Activated CD4-positive, alpha-beta T cell treated with anti-CD3 and anti-CD28 coated beads for 24 hours (primary cell): ENCODE measurements at places on chromosomes 13 and 19.

DNA sequence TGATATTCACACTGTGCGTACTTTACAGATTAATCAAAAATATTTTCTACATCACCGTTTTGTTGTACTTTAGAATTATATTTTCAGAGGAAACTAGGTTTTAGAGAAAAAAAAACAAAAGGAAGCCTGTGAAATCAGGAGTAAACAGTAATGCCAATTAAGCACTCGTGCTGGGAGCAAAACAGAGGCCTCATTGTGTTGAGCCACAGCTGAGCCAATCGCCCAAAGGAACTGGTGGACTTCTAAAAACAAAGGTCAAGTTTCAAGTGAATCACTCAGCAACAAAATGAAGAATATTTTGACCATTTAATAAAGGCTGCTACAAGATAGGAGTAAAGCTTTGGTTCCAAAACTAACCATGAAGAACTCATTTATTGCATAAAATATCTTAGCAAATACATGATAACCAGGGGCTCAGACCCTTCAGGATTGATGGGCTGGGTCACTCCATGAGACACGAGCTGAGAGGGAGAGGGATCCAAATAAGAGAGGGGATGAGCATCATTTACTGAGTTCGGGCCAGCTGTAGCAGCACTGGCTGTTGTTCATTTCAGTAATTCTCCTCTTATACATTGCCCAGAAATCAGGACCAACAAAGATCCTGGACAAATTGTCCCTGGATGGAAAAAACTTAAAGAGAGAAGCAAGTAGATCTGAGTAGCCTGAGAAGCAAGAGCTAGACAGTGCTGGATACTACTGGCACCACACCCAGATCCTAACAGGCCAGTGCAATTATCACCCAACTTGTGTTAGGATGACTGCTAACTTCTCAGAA is 8.3 kb upstream of the NALCN start:
- DNase-seq: no peak

- no peak for DNase-seq
Measured at GRCh38 chr13:50740052-50740741, 103.3 kb downstream of the DLEU7 start.

GRCh38 chr19:42121656-42122069 is 10.6 kb downstream of the POU2F2 start:
- peak; percentile 77 for DNase-seq

DNA sequence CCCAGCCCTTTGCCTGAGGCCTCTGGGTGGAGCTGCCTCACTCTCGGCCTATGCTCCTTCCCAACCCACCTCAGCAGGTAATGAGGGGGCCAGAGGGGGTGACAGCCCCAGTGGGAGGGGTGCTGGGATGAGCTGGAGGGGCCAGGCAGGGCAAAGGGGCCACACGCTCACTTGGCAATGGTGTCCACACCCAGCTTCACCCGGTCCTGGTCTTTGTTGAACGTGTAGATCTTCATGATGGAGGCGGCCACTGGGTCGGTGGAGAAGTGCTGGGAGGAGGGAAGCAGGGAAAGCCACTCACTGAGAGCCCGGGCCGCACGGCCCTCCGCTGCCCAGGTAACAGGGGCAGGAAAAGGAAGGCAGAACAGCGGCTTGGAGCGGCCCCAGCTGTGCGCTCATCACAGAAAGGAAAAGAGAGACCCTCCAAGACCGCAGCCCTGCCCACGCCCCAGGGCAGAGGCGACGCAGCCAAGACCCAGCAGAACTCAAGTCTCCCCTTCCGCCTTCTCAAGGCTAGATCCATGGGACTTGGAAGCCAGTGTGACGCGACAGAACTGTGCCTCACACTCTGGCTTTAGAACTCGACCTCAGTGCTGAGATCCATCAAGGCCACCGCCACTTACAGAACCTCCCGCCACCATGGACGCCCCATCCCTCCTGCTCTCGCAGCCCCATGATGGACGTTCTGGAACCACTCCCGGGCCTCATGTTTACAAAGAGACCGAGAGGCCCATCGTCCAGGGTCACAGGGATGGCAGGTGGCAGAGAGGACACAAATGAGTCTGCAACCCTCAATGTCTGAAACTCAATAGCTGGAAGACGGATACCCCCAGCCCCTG is 9.2 kb downstream of the UBXN6 start:
- no peak for DNase-seq

DNA sequence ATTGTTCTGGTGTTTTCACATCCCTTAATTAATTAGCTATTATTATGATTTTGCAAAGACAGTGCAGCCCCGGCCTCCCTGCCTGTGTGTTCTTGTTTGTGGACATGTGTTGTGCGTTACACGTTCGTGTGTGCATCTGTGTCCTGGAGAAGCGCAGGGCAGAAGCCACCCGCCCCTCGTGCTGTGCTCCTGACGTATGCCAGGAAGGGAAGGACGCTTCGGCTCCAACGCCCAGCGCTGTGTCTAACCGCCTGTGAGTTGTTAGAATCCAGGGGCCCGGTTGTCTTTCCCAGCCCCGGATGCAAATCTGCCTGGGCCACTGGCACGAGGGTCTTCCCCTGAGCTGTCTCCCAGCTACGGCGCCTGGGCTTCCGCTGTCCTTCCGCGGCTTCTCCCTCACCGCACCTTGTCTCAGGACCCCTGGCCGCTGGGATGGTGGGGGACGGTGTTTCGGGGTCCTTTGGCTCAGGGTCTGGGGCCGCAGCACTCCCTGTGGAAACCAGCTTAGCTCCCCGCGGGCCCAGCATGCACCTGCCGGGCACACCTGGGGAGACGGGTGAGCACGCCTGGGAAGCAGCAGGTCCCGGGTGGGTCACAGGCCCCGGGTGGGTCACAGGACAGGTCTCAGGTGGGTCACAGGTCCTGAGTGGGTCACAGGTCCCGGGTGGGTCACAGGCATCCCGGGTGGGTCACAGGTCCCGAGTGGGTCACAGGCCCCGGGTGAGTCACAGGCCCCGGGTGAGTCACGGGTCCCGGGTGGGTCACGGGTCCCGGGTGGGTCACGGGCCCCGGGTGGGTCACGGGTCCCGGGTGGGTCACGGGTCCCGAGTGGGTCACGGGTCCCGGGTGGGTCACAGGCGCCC is 51.5 kb downstream of the GAS6 start:
- DNase-seq: no peak

GRCh38 chr13:94711561-94712286 is 621 bp downstream of the SOX21 start:
- DNase-seq: no peak

DNA sequence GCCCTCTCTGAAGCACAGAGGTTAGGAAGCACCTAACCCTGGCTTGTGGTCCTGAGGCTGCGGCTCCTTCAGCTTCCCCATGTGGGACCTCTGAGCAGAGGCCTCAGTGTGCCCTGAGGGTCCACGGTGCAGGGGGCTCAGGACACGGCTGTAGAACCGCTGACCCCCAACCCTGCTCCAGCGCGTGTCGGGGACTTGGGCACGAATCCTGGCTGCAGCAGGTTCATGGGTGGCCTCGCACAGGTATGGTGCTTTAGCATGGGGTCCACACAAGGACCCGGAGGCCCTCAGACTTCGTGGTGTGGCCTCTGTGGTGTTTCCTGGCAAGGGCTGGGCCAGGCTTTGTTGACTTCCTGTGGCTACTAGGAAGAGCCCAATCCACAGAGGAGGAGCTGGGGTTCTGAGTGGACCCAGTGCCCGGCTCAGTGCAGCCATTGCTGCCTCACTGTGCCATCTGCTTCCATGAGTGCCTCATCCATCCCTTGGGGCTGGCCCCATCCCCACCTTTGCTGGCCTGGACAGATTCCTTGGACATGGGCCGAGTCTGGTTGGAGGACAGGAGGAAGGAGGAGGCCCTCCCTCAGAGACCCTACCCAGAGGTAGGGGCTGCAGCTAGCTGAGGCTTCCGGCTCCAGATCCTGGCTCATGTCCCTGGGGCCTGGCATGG is 24.5 kb downstream of the ZBTB7A start:
- no peak for DNase-seq

DNA sequence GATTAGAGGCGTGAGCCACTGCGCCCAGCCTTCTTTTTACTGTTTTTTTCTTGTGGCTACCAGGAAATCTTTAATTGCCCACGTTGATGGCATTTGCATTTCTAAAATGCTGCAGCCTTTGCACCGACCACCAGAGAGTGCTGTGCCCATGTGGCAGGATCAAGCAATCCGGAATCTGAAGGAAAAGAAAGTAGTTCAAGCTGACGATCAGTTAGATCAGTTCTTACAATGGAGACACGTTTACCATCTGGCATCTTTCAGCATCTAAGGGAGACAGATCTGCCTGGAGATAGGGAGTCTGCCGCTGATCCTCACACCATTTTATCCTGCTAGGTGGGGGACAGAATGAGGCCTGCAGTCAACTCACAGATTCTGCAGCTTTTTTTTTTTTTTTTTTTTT is 19.9 kb downstream of the TINCR start:
- no peak for DNase-seq

GRCh38 chr19:55372316-55373081 is 2.2 kb upstream of the IL11 start:
- no peak for DNase-seq

DNA sequence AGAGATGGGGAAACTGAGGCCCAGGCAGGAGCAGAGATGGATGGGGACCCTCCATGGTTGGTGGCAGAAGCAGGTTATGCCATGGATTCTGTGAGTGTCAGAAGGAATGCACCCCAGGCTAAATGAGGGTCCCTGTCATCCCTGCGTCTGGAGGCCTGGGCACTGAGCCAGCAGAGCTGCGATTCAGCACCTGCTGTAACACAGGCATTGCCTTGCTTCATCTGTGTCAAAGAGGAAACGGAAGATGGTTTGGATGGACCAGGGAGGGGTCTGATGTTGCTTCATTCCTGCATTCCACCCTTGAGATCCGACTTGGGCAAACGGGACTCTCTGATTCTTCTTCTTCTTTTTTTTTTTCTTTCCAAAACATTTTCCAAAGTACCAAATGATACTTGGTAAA is 1.2 kb downstream of the C5AR1 start:
- DNase-seq: no peak

DNA sequence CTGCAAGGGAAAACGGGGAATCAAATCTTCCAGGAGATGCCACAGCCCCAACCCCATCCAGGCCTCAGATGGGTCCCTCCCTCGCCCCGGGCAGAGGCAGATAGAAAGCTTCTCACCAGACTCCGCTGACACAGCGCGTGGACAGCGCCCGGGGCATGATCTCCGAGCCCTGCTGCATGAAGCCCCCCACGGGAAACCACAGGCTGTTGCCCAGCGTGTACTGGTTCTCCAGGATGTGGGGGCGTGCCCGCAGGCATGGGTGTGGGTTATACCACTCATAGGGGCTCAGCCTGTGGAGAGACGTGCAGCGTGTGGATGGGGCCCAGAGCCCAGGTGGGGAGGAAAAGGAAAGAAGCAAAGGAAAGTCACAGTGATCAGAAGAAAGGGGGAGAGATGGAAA is 27.2 kb upstream of the ATP1A3 start:
- no peak for DNase-seq

GRCh38 chr13:20101467-20102316 is 59.2 kb downstream of the GJA3 start:
- DNase-seq: no peak

DNA sequence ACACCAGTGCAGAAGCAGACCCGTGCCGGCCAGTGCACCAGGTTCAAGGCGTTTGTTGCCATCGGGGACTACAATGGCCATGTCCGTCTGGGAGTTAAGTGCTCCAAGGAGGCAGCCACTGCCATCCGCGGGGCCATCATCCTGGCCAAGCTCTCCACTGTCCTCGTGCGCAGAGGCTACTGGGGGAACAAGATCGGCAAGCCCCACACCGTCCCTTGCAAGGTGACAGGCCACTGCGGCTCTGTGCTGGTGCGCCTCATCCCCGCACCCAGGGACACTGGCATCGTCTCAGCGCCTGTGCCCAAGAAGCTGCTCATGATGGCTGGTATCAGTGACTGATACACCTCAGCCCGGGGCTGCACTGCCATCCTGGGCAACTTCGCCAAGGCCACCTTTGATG is 10.1 kb downstream of the ZNF44 start:
- DNase-seq: no peak

GRCh38 chr19:532561-533363 is 1.2 kb downstream of the CDC34 start:
- DNase-seq: no peak

- DNase-seq: no peak
Measured at GRCh38 chr13:100140441-100140840, 51.5 kb downstream of the PCCA start.
